ENCODE measurements at places on chromosomes 5 and 9.

DNA sequence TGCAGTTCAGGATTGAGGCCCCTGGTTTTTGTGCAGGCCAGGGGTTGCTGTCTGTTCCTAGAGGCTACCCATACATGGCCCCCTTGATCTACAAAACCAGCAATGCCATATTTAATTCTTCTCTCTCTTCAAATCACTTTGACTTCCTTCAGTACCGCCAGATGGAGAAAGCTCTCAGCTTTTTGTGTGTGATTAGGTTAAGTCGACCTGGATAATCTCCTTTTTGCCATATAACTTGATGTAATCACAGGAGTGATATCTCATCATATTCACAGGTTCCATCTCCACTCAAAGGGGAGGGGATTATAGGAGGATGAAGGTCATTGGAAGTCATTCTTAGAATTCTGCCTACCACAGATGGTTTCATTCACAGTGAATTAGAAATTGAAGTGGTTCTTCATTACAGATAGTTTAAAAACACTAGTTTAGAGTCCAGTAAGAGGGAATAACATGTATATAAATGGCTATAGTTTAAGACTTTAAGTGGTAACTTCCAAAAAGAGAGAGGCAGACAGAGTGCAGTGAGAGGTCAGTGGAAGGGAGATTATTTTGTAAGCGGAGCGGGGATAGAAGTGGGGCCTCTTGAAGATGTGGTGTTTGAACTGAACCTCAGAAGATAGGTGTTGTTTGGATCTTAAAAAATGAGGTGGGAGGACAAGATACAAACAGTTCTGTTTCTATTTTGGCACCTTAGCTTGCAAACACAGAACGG, 85.9 kb downstream of the GALNT10 start:
- H3K36me3 ChIP-seq, result no peaks in the 10 kb centered on the region
- H3K4me3 ChIP-seq, result no peak overlapping the region
- no peak for DNase-seq
- peaks cover 11% of the 10 kb centered on the region for H3K4me1 ChIP-seq
- no peak overlapping the region for H3K27ac ChIP-seq

GRCh38 chr5:36692791-36693763, 86.7 kb downstream of the SLC1A3 start:
- no peaks in the 10 kb centered on the region for H3K27me3 ChIP-seq
- H3K4me3 ChIP-seq, result no peak overlapping the region
- H3K27ac ChIP-seq, result no peak overlapping the region
- peak; percentile 78 for DNase-seq

- peaks cover 14% of the 10 kb centered on the region for H3K4me1 ChIP-seq
- peak overlapping the region; percentile 23 for H3K27ac ChIP-seq
- no peaks in the 10 kb centered on the region for H3K36me3 ChIP-seq
- H3K4me3 ChIP-seq, result no peak overlapping the region
- no peaks in the 10 kb centered on the region for H3K27me3 ChIP-seq
Measured at GRCh38 chr5:72602696-72603685, 95.8 kb upstream of the ZNF366 start.

DNA sequence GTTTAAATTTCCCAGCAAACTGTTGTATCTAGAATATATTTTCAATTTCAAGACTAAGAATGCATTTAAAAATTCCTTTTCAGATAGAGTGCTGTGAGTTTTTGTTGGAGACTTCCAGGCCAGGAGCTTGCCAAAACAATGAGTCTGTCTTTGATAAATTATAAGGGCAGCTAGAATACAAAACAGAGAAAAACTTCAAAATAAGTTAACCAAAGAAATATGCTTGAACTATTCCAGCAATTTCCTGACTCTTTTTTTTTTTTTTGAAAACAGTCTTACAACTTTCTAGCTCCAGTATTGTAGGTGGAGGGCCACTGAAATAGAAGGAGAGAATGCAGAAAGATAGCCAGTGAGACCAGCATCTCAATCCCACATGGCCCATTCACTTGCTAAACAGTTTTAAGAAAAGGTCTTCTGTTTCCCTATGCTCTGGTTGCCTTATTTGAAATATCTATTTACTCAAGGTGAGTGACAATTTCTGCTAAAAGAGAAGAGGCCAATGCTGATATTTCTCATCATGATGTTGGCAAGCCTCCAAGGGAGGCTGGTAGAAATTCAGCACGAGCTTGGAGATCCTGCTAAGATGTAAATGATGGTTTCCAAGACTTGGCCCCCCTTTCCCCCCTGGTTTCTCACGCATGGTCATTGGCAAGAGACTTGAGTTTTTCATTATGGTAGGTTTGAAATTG, 103.2 kb downstream of the USP20 start:
- no peaks in the 10 kb centered on the region for H3K4me1 ChIP-seq
- peaks cover 2% of the 10 kb centered on the region for H3K36me3 ChIP-seq
- no peak overlapping the region for H3K27ac ChIP-seq
- no peaks in the 10 kb centered on the region for H3K27me3 ChIP-seq
- H3K4me3 ChIP-seq, result no peak overlapping the region
- DNase-seq, result no peak

DNA sequence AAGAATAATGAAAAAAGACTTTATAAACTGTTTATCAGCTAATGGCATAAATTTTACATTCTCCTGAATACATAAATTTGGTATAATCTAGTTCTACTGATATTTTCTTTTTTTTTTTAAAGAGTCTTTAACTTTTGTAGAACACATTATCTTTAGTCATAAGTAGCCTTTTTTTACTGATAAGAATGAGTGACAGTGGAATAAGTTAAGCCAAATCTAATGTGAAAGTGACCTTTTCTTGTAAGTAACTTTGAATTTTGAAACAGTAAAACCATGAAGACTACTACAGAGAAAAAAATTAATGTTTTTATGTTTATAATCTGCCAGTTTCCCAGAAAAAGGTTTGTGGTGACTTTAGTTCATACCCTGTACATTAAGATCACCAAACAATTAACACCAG, 13.7 kb downstream of the CEP78 start:
- H3K4me3 ChIP-seq, result no peak overlapping the region
- no peak for DNase-seq
- no peaks in the 10 kb centered on the region for H3K4me1 ChIP-seq
- H3K36me3 ChIP-seq, result no peaks in the 10 kb centered on the region
- no peak overlapping the region for H3K27ac ChIP-seq

DNA sequence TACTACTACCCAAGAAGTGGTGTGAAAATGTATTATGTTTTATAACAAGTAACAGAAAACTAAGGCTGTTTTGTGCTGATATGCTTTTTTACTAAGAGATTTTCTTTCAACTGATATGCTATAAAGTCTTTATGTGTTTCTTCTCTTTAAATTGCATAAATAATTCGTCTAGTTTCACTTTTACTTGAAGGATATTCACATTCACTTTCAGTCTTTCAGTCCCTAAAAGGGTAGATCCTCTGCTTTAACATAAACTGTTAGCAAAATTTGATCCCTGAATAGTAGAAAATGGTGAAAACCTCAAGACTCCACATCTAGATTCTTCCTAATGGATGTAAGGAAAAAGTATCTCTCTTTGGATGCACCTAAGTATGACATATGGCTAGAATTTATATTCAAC, 69.0 kb upstream of the FST start:
- no peak overlapping the region for H3K4me3 ChIP-seq
- no peaks in the 10 kb centered on the region for H3K36me3 ChIP-seq
- H3K27me3 ChIP-seq, result no peaks in the 10 kb centered on the region
- no peaks in the 10 kb centered on the region for H3K4me1 ChIP-seq
- H3K27ac ChIP-seq, result no peak overlapping the region
- no peak for DNase-seq

DNA sequence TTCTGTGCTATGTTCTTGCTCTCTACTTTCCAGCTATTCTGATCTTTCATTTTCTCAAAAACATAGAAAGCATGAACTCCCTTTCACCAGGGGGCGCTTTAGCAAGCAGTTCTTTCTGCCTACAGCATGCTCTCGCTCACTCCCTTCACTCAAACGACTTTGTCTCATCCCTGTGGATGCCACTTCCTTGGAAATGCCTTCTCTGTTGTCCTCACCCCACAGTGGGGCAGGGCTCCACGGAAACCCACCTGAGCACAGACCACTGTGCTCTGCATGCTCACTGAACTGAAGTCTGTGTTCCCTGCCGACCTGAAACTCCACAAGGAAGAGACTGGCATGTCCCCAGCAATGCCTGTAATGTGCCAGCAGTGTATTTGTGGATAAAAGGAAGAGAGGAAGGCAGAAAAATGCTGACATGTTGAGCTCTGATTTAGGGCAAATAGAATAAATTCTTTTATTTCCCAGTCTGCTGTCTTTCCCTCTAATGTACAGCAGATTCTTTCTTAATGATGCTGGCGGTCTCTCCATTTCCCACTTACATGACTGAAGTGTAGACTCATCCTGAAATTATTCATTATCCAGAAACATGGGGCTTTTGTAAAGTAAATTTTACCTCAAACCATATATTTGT, 4.9 kb upstream of the ROR2 start:
- peaks cover under 1% of the 10 kb centered on the region for H3K27me3 ChIP-seq
- peaks cover 1% of the 10 kb centered on the region for H3K4me1 ChIP-seq
- DNase-seq, result peak; percentile 62
- no peak overlapping the region for H3K4me3 ChIP-seq
- H3K27ac ChIP-seq, result no peak overlapping the region

- no peaks in the 10 kb centered on the region for H3K4me1 ChIP-seq
- H3K36me3 ChIP-seq, result no peaks in the 10 kb centered on the region
- H3K4me3 ChIP-seq, result no peak overlapping the region
- peaks cover 16% of the 10 kb centered on the region for H3K27me3 ChIP-seq
- DNase-seq, result no peak
Measured at GRCh38 chr9:124454296-124454695, 4.0 kb downstream of the ADGRD2 start.

DNA sequence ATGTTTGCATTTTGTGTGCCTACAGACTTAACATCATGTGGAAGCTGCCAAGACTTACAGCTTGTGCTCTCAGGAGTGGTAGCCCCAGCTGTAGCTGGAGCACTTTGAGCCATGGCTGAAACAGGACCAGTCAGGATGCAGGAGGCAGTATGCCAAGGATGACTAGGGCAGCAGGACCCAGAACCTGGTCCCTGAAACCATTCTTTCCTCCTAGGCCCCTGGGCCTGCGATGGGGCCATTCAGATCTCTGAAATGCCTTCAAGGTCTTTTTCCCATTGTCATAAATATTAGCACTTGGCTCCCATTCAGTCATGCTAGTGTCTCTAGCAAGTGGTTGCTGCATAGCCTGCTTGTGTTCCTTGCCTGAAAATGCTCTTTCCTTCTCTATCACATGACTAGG, 29.6 kb upstream of the VLDLR start:
- no peak overlapping the region for H3K4me3 ChIP-seq
- no peak overlapping the region for H3K27ac ChIP-seq
- no peaks in the 10 kb centered on the region for H3K4me1 ChIP-seq
- no peaks in the 10 kb centered on the region for H3K27me3 ChIP-seq

GRCh38 chr5:107869438-107870115, 198.8 kb upstream of the EFNA5 start:
- no peaks in the 10 kb centered on the region for H3K27me3 ChIP-seq
- peak; percentile 9 for DNase-seq
- no peaks in the 10 kb centered on the region for H3K4me1 ChIP-seq
- H3K36me3 ChIP-seq, result no peaks in the 10 kb centered on the region
- no peak overlapping the region for H3K4me3 ChIP-seq
- no peak overlapping the region for H3K27ac ChIP-seq

- H3K36me3 ChIP-seq, result no peaks in the 10 kb centered on the region
- DNase-seq, result no peak
Measured at GRCh38 chr9:82247318-82247717, 258.7 kb downstream of the SPATA31D1 start.

- no peak overlapping the region for H3K27ac ChIP-seq
- H3K36me3 ChIP-seq, result no peaks in the 10 kb centered on the region
- H3K4me3 ChIP-seq, result no peak overlapping the region
- no peaks in the 10 kb centered on the region for H3K27me3 ChIP-seq
Measured at GRCh38 chr9:77514886-77515711, 133.0 kb downstream of the GNA14 start.

DNA sequence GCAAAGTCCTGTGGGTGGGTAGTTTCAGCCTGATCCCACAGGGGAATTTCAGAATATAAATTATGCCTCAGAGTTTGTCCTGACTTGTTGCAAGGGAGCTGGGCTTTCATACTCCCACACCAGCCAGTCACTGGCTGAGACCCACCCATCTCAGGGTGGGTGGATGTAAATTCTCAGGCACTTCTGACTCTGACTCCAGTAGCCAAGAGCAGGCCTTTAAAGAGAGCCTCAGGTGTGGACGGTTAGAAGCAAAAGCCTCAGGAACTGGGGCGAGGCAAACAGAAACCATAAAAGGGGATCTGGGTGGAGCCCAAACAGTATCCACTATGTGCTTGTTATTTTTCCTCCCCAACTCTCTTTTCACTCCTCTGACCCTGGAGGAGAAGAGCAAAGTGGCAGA, 28.6 kb upstream of the FBXW11 start:
- H3K4me3 ChIP-seq, result no peak overlapping the region
- H3K27me3 ChIP-seq, result no peaks in the 10 kb centered on the region
- no peak for DNase-seq
- H3K27ac ChIP-seq, result no peak overlapping the region

GRCh38 chr9:85559526-85559925, 182.2 kb downstream of the AGTPBP1 start:
- DNase-seq, result no peak
- no peaks in the 10 kb centered on the region for H3K27me3 ChIP-seq
